ENCODE measurements at places on chromosomes 1 and 21. TPM values are rescaled to one million over a fixed set of nuclear protein-coding genes. Genes with fewer than 3 reads are reported as not detected.

GRCh38 chr1:58095183-58095582, 451.3 kb downstream of the OMA1 start:
- no peak for DNase-seq

DNA sequence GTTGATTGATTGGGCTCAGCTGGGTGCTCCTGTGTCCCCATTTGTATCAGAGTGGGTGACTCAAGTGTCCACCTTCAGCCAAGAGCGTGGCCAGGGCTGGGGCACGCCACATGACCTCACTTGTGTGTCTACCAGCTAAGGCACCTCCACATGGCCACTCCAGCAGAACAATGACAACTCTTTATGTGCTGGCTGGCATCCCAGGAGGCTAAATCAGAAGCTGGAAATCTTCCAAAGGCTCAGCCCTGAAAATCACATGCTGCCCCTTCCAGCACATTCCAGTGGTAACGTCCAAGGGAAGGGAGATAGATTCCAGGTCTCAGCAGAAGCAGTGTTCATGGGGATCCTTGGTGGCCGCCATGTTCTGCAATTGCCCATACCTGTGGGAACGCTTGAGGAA, 585.5 kb downstream of the AJAP1 start:
- no peak for DNase-seq

Gene JTB
- total RNA-seq: 90.3 TPM

DNA sequence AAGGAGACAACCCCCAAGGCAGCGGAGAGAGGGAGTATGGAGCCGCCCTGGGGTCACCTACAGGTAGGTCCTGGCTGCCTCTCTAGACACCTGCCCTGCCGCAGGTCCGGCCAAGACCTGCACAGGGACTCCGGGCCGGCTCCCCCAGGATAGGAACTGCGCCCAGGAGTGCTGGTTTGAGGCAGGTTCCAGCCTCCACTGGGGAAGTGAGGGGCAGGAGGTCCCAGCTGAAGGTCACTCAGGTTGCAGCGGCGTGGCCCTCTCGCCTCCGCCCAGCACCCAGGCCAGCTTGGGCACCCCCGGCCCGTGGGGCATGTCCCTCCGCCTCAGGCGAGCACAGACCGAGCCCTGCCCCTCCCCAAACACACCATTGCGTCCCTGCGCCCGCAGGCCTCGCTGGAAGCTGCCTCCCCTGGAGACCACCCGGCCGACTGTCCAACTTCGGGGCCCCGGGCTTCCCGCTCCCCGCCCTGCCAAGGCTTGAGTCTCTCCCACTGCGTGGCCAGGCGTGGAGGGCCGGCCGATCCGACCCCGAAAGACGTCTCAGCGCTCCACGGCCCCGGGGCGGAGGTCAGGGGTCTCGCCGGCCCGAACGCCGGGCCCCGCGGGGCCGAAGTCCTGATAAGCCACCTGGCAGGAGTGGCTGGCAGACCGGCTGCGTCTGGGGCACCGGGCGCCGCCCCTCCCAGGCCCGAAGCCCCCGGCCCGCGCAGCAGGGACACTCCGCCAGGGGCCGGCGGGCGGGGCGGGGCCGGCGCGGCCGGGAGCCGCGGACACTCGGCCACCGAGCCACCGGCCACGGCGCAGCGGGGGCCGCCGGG, 1.4 kb upstream of the SKI start:
- no peak for DNase-seq

DNA sequence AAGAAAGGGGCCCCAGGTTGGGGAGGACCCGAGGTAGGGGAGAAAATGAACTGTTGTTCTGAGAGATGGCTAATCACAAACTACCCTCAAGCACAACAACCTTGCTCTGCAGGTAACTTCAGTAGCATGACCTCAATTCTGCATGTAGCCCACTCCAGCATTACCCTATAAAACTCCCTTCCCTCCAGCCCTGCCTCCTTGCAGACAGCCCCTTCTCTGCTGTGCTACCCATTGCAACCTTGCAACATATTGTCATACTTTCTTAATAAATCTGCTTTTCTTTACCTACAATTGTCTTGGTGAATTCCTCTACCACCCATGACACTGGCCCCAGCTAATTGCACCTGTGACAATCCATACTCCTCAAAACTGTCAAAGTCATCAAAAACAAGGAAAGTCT, 428.9 kb downstream of the MATN1 start:
- DNase-seq: no peak

DNA sequence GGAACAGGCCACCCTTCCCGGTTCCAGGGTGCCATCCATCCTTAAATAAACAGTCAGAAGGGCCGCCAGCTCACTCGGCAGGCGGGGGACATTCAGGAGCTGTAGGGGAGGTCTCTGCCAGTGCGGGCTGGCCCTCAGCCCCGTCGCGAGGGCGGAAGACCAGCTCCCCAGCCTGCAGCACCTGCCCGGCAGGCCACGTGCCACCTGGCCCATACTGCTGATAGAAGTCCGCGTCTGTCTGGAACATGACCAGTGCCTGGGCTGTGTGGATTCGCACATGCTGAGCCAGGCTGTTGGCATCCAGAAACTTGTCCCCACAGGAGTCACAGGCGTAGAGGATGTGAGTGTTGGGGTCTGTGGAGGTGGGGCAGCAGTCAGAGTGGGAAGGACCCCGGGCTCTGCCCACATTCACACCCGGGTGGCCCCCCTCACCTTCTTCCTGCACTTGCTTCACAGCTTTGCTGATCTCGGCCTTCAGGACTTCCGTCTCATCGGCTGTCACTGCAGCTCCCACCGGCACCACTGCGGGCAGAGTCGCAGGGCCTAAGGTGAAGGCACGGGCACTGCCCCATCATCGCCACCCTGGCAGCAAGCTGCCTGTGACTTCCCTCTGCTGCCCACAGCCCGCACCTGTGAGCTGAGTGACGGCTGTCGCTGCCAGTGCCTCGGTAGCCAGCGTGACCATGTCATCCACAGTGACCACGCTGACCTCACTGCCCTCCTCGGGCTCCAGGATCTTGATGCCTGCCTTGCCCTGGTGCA, 33.8 kb downstream of the ZBTB17 start:
- no peak for DNase-seq

DNA sequence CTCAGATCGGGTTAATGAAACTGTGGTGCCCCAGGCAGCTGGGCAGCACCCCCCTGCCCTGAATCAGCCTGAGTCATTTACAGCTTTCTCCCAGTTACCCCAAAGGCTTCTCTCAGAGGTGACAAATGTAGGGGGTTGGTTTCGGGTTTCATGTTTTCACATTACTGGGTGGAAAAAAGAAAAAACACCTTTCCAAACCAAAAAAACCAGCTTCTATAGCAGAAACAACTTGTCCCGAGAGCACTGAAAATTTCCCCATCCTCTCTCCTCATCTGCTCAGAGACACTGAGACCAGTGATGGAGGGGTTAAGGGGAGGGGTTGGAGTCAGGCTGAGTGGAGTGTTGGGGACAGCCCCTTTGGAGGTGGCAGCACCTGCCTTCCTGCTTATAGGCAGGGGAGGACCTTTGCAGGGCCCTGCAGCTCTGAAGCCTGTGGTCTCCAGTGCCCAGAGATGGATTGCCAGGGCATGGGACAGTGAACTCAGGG, 15.6 kb downstream of the UTP11 start:
- no peak for DNase-seq

GRCh38 chr1:182990413-182991144, 32.6 kb upstream of the LAMC1 start:
- no peak for DNase-seq

GRCh38 chr1:238443687-238444086, 553.0 kb upstream of the ZP4 start:
- no peak for DNase-seq

DNA sequence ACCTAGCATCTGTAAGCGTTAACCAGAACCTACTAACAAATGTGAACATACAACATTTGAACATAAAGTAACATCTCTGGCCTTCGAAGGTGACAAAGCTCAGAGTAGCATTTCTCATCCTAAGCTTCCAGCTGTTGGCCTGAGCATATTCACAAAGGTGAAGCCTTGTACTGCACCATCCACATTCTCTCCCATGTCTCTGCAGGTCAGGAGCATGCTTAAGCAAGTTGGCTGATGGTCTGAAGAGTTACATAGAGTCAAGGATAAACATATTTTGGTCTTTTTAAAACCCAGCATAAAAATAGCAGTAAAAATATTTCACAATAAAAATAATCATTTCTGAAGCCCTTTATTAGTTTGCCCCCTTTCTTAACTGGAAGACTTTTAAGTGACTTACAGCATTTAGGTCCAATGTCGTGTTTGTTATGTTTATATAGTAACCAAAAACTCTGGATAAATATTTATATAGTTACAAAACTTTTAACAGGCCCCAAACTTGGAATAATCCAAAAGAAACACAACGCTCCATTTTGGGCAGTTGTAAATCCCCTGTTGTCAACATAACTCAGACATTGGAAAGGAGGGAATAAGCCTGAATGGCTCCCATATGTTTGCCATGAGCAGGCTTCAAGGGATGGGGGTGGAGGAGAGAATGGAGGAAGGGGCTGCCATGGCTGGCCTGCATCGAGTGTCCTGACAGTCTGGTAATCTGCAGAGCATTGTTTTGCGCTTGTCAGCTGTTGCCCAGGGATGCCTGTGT, 42.8 kb upstream of the ENAH start:
- no peak for DNase-seq

DNA sequence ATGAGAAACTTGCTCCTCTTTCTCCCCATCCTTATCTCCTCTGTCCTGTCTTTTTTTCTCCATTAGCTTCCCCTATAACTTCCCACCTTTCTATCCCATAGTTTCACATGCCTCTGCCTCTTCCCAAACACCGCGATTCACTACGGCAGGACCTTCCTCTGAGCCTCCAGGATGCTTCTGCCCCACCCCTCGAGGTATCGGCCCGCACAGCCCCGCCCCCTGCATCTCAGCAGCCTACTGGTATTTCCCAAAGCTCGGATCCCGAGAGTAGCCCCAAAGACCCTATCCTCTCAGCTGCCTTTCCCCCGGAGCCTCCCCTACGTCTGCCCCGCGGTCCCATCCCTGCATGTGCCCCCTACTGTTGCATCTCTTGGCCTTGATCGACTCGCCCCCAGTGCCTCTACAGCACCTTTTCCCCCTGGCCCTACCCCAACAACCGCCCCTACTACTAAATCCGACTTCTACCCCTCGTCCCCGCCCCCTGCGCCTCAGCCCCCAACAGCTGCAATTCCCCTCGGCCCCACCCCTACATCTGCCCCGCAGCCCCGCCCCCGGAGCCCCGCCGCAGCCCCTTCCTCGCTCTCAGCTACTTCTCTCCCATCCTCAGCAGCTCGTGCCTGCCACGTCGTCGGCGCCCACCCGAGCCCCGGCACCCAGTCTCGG, 512 bp downstream of the PIAS3 start:
- DNase-seq: peak; percentile 17

DNA sequence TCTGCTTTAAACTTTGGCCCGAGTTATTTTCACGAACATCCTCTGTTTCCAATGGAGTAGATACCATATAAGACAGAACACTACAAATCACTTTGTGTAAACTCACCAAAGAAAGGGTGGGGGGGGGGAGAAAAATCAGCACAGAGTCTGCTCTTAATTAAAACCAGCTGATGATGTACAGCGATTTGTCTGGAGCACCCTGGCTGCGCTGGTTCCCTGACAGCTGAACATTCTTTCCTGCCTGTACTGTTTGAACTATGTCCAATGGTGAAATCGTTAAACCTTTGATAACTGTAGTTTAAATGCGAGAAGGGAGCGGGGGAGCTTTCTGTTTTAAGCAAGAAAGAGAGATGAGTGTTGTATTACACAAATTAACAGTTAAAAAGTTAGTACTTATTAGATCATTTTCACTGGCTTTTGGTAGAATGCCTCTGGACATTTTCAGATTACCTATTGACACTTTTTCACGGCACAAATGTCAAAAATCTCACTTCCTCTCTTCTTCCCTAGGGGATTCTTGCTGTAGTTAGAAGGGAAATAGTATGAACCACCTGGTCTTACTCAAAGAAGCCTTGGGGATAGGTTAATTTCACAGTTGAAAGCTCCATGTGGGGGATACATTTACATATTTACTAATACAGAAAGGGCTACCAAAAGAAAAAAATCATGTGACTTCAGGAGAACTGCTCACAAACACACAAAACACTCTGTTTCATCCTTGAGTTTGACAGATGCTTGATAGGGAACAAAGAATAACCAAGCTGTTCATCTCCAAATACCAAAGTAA, 140.2 kb upstream of the RUNX1 start:
- DNase-seq: no peak

Gene OLIG2
- not detected for total RNA-seq

Data from T-helper 17 cell (primary cell).